Stimulated activated CD4-positive, alpha-beta T cell treated with anti-CD3 and anti-CD28 coated beads, Interleukin-1b, Interleukin-23, amount 100 ng/mL, for 1 hour (primary cell): ENCODE measurements at places on chromosomes 6 and 20.

DNA sequence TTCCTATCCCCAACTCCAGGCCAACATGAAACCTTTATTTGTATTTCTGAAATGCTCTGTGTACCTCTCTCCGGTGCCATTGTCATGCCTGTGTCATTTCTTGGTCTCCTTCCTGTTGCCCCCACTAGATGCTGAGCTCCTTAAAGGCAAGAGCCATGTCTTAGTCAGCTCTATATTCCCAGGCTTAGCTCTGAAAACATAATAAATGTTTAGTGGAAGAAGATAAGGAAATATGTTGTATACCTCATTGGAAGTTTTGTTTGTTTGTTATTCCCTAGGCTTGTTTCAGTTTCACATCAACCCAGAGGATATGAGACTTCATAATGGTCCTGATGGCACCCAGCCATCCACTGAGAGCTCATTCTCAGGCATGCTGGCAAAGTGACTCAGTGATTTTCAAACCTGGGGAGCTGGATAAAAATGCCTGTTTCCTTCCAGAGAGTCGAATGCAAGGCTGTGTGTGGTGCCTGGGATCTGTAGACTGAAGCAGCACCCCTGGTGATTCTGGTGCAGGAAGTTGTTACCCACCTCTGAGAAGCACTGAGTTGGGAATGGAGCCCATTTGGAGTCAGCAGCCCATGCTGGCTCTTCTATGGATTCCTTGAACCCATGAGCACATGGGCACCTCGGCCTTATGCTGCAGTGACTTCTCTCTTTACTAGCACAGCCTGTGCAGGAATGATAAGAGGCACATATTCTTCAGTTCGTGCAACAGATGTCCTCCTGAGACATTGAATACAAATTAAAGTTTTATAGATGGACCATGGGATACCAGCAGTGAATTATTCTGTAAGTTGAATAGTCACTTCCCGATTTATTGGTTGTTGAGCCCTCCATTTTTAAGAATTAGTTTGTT lies 205.2 kb downstream of the FARS2 start:
- no peak for DNase-seq

GRCh38 chr6:159421586-159421985 lies 252.4 kb downstream of the FNDC1 start:
- DNase-seq: no peak

- no peak for DNase-seq
These were observed 106.3 kb downstream of the TNFRSF21 start for GRCh38 chr6:47203266-47203937.

DNA sequence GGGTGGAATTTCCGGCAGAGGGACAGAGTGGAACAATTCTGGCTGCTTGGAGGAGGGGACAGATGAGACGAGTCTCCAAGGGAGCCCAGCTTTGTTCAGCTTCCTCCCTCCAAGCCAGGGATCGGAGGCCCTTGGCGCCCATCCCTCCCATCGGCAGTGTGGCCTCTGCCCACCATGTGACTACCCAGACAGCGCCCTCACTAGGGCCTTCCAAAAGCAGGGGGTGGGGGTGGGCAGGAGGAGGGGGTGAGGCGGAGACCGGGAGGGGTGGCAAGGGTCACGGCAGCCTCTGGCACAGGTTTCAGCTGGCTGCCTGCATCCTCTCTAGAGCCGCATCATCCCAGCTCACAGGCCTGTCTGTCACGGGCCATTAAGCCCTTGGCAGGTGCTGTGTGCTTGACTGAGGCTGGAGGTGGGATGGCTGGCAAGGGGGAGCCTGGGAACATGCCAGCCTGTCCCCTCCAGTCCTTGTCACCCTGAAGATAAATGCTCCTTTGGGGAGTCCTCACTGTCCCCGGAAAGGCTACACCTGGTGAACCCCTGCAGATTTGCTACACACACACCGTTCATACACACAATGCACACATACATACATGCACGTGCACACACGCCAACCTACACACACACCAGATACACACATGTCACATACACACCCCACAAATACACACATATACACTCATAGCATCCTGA lies 6.2 kb upstream of the FGD2 start:
- DNase-seq: no peak

DNA sequence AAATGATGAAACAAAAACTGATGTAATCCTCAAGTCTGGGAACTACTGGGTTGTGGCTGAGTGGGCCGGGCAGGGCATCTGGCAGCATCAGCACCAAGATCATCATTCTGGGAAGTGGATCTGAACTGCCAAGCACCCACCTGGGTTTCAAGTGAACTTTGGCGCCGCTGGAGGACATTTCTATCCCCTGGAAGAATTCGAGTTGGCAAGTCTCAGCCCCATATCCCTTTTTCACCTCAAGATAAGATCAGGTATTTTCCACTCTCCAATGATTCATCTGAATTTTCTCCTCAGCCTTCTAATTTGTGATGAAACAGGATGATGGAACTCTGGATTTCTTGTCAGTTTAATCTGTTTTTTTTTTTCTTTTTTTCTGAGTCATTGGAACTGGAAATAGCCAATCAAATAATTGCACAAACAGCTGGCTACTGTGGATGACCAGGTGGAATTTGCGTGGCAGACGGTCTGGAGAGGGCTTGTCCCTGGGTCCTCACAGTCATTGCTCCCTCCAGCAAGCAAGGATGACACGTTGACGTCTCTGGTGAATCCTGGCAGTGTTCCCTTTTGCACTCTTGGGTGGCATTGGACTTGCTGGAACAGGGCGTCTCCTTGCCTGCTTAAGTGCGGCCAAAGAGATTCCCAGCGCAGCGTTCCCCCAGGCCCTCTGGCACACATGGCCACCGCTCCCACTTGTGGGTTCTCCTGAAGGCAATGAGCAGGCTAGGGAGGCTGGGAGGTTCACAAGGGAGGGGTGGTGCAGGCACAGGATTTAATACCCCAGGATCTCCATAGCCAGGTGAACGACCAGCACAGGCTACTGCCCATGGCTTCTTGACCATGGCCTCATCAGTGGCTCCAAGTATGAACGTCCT lies 80.4 kb downstream of the DHX35 start:
- DNase-seq: no peak

DNA sequence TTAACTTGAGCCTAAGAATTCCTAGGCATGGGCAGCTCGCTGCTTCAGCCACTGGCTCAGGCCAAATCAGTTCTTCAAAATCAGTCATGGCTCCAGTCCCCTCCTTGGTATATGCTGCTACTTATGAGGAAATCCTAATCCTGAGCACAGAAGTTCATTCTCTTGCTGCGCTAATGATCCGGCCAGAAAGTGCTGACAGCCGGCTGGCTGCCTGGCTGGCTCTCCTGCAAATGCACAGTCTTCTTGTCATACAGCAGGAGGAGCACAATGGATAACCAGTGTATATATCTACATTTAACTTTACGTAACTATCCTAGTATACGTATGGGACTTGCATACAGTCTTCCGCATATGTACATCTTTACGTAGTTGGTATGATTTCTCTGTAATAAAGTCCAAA lies 500.8 kb downstream of the PRKN start:
- no peak for DNase-seq

GRCh38 chr6:168581236-168581635 lies 140.3 kb downstream of the SMOC2 start:
- no peak for DNase-seq

DNA sequence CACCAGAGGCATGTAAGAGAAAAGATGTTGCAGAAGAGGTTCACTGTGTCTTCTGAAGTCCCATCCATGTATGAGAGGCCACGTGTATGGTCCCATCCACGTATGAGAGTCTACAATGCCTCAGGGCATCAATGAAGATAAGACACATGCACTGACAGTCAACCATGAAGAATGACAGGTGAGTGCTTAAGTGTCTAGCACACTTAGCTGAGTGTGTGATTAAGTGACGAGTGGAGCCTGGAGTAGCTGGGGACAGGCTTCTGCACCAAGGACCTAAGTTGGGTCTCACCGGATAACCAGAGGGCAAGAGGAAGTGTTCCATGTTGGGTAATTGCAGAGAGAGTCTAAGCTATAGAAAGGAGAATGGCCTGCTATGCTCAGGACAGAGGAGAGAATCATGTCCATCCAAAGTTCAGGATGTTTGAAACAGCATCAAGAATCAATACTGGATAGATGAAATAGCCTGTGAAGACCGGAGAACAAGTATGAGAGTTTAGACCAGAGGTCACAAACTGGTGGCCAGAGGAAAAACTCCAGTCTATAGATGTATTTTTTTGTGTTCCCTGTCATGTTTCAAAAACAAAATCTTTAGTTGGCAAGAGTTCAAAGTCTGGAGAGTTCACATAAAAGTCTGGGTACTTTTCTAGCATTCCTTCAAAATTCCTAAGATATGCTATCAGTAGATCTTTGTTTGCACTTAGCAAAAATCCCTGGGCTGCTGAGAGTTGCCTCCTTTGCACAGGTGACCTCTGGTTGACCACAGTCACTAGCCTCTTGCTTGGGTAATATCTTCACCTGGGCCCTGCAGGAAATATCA lies 165.8 kb downstream of the KIF16B start:
- DNase-seq: no peak

DNA sequence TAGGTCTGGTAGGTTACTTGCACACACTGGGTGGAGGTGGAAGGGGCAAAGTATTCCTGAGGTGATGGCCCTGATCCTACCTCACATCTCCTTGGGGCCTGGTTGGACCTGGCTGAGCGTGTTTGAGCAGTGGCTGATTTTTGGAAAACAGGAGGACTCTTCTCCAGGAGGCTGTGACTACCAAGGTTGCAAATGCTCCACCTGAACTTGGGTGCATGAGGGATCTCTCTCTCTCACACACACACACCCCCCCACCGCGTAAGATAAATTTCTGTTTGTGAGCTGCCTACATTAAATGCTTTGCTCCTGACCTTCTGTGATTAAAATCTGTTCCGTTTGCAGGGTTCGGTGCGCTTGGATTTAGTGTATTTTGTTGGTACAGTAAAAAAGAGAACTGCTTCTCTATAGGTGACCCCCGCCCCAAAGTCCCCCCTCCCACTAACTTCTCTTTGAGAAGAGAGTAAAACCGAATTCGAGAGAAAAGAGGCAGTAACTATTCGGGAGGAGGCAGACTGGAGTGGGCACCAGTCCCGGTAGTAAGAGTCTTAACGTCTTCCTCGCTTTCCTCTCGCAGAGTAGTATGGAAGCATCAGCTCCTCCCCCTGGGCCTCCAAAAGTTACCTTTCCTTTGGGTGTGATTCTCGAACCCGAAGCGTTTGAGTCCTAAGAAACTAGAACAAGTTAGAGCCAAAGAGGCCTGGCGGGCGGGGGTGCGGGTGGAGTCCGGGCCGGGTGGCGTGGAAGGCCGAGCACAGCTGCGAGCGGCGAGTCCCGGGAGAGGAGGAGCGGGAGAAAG lies 585 bp upstream of the DSE start:
- DNase-seq: no peak

- DNase-seq: no peak
These were observed 60.4 kb downstream of the HAO1 start for GRCh38 chr20:7879883-7880282.

DNA sequence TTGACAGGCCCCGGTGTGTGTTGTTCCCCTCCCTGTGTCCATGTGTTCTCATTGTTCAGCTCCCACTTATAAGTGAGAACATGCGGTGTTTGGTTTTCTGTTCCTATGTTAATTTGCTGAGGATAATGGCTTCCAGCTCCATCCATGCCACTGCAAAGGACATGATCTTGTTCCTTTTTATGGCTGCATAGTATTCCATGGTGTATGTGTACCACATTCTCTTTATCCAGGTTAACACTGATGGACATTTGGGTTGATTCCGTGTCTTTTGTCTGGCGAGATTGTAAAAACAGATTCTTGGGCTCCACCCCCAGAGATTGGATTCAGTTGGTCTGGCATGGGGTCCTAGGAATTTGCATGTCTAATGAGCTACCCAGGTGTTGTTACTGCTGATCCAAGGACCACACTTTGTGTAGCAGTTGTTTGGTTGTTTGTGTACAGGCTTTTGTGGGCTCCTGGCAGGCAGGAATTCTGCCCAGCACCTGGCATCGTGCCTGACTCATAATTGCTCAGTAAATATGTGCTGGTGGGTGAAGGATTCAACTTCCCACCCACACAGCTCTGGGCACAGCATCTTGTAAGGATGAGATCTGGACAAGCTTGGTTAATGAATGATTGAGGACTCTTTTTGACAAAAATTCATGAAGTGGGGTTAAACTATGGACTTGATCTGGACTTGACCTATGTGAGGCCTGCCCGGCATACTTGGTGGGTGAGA lies 5.2 kb downstream of the TOX2 start:
- no peak for DNase-seq

DNA sequence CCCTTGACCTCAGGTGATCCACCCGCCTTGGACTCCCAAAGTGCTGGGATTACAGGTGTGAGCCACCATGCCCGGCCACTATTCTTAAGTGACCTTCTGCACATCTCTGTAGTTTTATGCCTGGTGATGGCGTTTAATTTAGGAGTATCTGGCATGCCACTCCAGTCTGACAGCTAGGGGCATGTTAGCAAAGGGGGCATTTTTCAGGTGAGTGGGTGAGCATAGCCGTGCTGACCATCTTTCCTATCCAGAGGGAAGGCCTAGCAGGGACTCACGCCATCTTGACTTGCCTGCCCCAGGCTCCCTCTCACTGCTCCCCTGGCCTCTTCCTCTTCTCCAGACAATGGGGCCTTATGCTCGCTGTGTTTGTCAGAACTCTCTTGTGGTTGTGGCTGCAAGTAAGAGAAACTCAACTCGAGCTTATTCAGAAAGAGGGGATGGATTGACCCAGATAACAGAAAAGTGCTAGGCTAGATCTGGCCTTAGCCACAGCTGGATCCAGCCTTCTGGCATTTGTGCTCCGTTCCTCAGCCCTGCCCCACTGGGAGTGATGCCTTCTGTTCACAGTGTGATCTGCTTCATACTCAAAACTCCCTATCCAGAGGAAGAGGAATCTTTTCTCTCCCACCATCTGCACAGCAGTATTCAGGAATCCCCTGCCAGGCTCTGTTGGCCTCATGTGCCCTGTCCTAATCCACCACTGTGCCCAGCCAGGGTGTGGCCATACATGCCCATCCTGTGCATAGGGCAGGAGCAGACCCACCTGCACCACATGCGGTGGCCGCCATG lies 174.5 kb upstream of the AKAP12 start:
- no peak for DNase-seq

DNA sequence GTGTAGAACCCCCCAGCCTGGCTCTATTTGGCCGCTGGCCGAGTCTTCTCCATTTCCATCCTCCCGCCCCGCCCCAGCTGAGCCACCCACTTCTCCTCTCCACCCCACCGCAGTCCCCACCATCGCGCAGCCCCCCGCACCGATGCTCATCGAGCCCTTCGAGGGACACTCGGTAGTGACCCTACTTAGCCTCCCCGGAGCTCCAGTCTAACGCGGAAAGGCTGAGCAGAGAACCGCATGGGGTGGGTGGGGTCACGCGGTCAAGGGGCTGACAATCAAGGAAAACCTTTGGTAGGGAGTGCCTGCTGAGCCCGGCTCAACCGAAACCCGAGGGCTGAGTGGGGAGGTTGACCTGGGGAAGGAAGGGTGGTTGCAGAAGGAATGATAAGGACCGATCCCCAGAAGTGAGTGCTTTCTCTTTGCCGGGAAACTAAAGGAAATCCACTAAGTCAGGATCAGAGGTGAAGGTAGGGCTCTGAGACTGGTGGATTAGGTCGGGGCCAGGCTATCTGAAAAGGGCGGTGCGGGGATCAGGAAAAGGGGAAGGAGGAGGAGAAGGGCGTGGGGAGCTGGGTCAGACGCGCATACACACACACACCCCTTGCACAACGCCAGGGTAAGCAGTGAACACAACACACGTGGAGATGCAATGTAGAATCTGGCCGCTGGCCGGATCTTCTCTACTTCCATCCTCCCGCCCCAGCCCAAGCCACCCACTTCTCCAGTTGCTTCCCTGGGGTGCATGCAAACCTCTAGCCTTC lies 49.8 kb downstream of the CPXM1 start:
- no peak for DNase-seq

- no peak for DNase-seq
These were observed 223.5 kb upstream of the JAG1 start for GRCh38 chr20:10897336-10897735.

GRCh38 chr20:20497242-20497978 lies 129.5 kb downstream of the INSM1 start:
- no peak for DNase-seq

GRCh38 chr20:5448449-5449118 lies 131.8 kb upstream of the PROKR2 start:
- DNase-seq: peak; percentile 35
